Fibroblast of the aortic adventitia (primary cell): ENCODE measurements at places on chromosomes 12 and 14. TPM values are rescaled to one million over a fixed set of nuclear protein-coding genes. Genes with fewer than 3 reads are reported as not detected.
A peak's percentile ranks its signal among the peaks of the same experiment; 100 is the strongest.

- no peak for DNase-seq
These were observed 13.8 kb upstream of the NELL2 start for GRCh38 chr12:44889926-44890325.

- no peak for DNase-seq
These were observed 604 bp upstream of the ARHGEF25 start for GRCh38 chr12:57610554-57611107.

- no peak for DNase-seq
These were observed 141.9 kb downstream of the KCNA5 start for GRCh38 chr12:5185435-5186069.

DNA sequence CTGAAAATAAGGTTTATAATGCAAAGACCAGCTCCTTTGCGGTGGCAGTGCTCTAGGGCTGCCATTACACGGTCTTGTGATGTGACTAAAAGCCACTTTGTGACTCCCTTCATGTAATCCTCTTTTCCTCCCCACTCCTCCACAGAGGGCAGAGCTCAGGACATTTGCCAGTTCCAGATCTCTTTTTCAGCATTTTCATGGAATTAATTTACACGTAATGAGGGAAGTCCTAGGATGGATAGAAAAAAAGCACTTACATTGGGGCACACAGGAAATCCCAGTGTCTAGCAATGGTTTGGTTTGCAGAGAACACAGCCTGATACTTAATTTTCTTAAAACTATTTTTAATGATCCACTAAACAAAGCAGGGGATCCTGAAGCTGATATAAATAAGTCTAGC is 17.5 kb upstream of the ATF1 start:
- no peak for DNase-seq

DNA sequence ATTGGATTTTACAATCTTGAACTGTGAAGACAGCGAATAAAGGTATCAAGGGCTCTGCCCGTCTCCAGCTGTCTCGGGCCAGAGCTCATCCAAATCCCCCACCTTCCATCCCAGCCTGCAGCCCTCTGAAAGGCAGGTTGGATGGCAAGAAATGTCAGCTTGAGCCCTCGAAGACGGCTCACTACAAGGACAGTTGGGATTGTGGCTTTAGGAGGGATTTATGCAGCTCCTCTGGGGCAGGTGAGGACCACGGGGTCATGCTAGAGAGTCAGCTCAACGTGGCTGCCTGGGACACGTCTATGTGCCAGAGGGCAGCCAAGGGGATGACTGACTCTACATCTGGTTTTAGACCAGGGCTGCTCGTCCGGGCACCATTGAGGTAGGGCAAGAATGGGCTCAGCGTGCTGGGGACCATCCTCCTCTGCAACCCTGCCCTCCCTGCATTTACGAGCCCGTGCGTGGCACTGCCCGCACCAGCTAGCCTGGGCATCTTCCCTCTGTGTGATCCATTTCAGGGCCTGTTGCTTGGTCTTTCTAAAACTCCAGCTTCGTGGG is 16.2 kb downstream of the MVK start:
- no peak for DNase-seq

DNA sequence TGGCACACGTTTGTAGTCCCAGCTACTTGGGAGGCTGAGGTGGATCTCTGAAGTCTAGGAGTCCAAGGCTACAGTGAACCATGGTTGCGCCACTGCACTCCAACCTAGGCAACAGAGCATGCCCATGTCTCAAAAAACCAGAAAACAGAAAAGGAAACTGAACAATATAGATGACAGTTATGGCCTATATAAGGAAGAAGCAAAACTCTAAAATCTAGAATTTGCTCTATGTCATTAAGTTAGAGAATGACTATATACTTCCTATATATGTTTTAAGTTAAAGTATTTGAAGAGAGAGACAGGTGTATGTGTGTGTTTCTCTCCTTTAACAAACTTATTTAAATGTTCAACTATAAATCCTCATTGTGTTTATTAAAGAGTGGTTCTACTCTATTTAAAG is 65.8 kb downstream of the MNAT1 start:
- DNase-seq = no peak

DNA sequence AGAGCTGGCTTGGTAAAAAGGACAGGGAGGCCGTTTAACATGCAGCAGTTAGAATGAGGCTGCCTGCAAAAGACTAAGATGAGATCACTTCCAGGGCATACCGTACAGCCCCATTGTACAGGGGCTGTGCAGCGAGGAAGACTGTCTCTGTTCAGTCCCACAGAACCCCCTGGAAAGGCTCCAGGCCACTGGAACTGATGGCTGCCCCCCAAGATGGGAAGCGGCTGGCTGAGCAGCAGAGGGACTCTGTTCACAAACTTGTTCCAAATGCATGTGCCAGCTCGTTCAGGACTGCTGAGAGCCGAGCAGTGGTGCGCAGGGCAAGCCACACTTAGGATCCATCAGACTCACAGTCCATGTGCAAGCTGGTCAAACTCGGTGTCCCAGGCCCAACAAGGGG is 82.9 kb downstream of the CHGA start:
- DNase-seq = no peak

DNA sequence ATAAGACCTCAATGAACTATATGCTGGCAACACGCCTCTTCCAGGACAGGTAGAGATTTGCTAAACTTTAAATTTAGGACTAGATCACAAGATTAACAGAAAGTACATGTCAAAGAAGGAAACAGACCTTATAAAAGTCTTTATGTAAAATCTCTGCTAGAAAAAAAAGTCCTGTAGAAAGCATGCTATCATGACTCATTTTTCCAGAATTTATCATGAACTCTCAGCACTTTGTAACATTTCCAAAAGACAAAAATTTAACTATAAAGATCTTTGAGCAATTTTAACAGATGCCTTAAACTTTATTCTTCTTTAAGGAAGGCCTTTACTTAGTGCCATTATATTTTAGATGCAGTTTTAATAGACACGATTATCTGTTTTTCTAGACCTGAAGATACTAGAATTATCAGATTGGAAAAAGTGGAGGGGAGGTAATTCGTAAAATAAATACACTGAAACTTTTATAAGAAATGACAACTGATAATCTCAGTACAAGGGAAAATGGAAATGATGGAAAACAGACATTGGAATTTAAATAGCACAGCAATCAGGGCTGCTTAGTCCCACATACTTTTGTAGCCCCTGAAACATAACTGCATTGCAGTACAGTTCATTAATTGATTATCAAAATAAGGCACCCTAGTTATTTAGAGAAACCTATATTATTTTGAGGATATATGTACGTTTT is 92.0 kb downstream of the TTLL5 start:
- DNase-seq = peak; percentile 58

GRCh38 chr12:48881686-48882314 is 16.1 kb upstream of the RND1 start:
- peak; percentile 45 for DNase-seq

DNA sequence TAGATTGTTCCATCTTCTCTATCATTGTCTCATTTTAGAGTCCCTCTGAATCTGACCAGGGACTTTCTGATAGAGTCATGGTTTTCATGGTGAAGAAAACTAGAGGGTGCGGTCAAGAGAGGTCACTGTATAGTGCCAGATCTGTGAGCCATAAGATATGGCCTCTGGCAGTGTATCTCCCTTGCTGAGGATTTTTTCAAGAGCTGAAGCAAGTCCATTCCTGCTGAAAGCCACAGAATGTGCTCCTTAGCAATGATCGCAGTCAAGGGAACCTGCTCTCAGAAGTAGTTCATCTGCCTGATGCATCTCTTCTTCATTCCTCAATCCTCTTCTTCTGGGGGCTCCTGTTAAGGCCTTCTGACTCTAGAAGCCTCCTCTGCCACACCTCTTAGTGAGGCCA is 405.2 kb downstream of the EGLN3 start:
- DNase-seq = no peak

- DNase-seq = no peak
These were observed 167.5 kb upstream of the NOVA1 start for GRCh38 chr14:26765301-26765700.

- DNase-seq = no peak
These were observed 9.4 kb downstream of the SERPINA3 start for GRCh38 chr14:94621358-94622134.

- no peak for DNase-seq
These were observed 75.3 kb upstream of the AMN1 start for GRCh38 chr12:31804185-31804504.

- peak; percentile 65 for DNase-seq
These were observed 352.0 kb downstream of the BCAT1 start for GRCh38 chr12:24596768-24597388.

GRCh38 chr14:49881350-49882001 is 11.4 kb upstream of the ARF6 start:
- no peak for DNase-seq

- DNase-seq = no peak
These were observed 116.7 kb upstream of the CAND1 start for GRCh38 chr12:67152451-67152850.

- no peak for DNase-seq
These were observed 39.5 kb upstream of the RIN3 start for GRCh38 chr14:92473969-92474535.

- DNase-seq = no peak
These were observed at the start of gene KLRC4 for GRCh38 chr12:10409392-10409791. Gene KLRC4, minus strand, starts transcription at chr12:10409757. Its CDS starts 182 bp downstream, at chr12:10409575.

DNA sequence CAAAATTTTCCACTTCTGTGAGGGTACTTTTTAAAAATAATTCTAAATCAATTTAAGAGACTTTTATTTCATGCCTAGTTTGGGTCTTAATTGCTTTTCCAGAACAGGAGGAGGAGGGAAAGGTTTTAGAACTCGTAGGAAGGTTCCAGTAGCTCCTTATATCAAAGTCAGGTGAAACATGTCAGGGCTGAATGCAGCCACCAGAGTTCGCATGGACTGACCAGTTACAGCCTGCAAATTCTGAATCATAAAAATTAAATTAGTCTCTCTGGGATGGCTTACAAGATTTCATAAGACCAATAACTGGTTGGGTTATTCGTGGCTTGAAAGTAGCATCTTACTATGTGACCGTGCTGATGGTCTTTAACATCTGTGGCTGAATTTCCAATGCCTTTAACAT is 397 bp downstream of the BDKRB1 start:
- peak; percentile 79 for DNase-seq

DNA sequence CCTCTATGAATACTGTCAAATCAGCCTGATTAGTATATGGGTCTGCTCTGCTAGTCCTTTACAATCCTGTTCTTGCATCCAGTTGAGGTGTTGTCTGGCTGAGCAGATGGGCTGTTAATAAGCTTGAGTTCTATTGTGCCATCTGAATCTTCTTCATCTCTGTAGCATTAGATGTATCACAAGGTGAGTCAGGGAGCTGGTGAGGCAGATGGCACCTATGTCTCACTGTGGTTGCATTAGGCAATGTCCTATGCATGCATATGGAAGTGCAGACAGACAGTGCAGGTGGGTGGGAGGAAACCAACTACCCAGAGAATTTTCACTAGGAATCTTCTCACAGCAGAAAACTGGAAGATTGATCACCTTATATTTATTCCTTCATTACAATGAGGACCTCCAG is 165.7 kb upstream of the STXBP6 start:
- no peak for DNase-seq

GRCh38 chr12:127479256-127479655 is 787.7 kb upstream of the TMEM132C start:
- peak; percentile 43 for DNase-seq

- no peak for DNase-seq
These were observed 307.2 kb downstream of the CACNA1C start for GRCh38 chr12:2359725-2360629.

SDS gene
- total RNA-seq = not detected in 2 replicates

ABCD2 gene
- total RNA-seq = under 0.01 and 0.25 TPM in 2 replicates

EGLN3 gene
- total RNA-seq = 0.18 and 2.0 TPM in 2 replicates

CPNE6 gene
- total RNA-seq = not detected in 2 replicates

DYRK4 gene
- 12.8 and 34.2 TPM in 2 replicates for total RNA-seq

MYBPC1 gene
- total RNA-seq = not detected in 2 replicates

SMAGP gene
- total RNA-seq = 9.6 and 29.3 TPM in 2 replicates

NTS gene
- total RNA-seq = 0.09 TPM in 1 of 2 replicates, not detected in the other

FGF23 gene
- total RNA-seq = not detected in 2 replicates

ETFBKMT gene
- 4.9 and 6.2 TPM in 2 replicates for total RNA-seq

TMPRSS12 gene
- not detected in 2 replicates for total RNA-seq

USP44 gene
- 0.82 and 1.8 TPM in 2 replicates for total RNA-seq

CEP170B gene
- 8.2 and 18.2 TPM in 2 replicates for total RNA-seq

CARMIL3 gene
- not detected in 2 replicates for total RNA-seq

SCN8A gene
- total RNA-seq = 7.9 and 17.2 TPM in 2 replicates

OR6C6 gene
- not detected in 2 replicates for total RNA-seq
